ENCODE measurements at places on chromosomes 7 and 10. TPM values are rescaled to one million over a fixed set of nuclear protein-coding genes. Genes with fewer than 3 reads are reported as not detected.

DNA sequence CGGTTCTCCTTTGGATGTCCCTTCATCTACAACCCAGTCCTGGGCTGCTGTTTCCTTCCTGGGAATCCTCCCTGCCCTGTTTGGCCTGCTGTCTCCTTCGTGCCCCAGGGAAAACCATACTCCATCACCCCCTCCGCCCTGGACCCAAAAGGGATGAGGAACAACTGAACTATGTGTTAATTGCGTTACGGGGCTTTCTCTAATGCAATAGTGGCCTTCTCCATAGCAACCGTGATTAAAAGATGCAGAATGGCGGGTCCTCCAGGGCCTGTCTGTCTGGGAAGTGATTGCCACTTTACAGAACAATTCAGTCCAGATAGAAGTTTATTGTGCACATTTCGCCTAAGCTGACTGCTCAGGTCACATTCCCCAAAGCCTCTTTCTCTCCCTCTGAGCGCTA, 112.0 kb upstream of the FGFR2 start:
- H3K4me3 ChIP-seq = no peak overlapping the region
- peaks cover 3% of the 10 kb centered on the region for H3K27me3 ChIP-seq
- no peaks in the 10 kb centered on the region for H3K36me3 ChIP-seq
- no peaks in the 10 kb centered on the region for H3K4me1 ChIP-seq
- DNase-seq = no peak
- no peak overlapping the region for H3K27ac ChIP-seq

DNA sequence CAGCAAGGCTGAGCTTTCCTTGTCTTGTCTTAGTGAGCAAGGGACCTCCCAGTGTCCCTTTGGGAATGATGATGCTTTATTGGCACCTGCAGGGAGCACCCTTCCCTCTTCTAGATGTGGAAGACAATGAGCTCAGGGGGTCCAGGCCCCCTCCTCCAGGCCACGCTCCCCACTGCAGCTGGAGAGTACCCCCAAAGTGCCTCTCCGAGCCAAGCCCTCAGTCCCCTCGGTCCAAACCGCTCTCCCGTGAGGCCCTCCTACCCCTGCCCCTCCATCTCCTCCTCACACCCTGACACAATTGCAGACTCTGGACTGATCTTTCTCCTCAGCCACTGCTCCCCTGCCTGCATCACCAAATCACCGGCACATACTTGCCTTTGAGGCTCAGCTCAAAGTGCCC, 16.7 kb downstream of the RBP3 start:
- H3K36me3 ChIP-seq = no peaks in the 10 kb centered on the region
- no peak overlapping the region for H3K27ac ChIP-seq
- no peak for DNase-seq
- H3K4me3 ChIP-seq = no peak overlapping the region

DNA sequence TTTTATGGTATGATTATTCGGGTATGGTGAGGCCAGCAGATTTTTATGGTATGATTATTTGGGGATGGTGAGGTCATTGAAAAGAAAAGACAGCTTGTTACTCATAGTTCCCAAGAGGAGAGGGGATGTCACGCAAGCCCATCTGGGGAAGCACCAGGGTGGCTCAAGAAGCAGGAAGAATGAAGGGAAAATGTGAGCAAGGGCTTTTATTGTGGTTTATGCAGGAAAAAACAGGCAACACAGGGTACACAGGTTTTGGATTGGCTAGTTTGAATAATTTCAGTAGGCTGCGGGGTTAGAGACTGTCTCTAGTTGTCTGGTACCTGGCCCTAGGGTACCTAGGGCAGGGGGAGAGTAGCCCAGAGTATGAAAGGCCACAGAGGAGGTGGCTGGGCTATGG, 26.8 kb upstream of the DGKI start:
- H3K27ac ChIP-seq = no peak overlapping the region
- no peaks in the 10 kb centered on the region for H3K27me3 ChIP-seq
- H3K36me3 ChIP-seq = peaks cover 20% of the 10 kb centered on the region

GRCh38 chr7:91503934-91504555, 239.8 kb downstream of the FZD1 start:
- no peaks in the 10 kb centered on the region for H3K27me3 ChIP-seq
- no peaks in the 10 kb centered on the region for H3K36me3 ChIP-seq
- H3K4me1 ChIP-seq = no peaks in the 10 kb centered on the region
- H3K4me3 ChIP-seq = no peak overlapping the region
- no peak for DNase-seq

DNA sequence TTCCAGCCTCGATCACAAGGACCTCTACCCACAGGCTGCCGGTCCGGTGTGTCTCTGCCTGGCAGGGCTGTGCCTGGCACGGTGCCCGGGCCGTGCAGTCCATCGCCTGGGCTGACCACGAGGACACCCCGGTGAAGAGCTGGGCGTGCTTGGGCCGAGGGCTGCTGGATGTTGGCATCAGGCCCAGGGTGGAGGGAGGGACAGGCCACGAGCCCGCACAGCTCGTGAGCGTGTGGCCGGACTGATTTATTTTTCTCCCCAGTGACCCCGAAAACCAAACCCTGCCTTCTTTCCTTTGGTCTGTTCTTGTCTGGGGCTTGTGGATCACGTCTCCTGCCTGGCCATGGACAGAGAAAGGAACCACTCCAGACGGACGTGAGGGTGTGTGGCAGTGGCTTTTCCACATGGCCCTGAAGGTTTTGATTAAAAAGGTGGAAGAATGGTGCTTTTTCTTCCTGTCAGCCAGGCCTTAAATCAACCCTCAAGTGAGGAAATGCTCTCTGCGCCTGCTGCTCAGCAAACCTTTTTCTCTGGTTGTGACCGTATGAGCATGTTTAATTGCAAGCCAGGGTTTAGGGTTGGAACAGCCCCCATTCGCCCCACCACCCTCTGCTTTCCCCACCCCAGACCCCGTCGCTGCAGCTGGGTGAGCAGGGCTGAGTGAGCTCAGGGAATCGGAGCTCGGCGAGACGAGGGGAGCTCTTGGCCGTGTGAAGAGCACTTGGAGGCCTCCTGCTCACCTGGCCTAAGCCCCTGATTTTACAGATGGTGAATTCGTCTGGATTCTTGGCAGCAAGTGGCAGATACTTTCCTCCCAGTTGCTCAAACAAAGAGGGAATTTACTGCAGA, 130.1 kb downstream of the RGS10 start:
- H3K27ac ChIP-seq = no peak overlapping the region
- no peaks in the 10 kb centered on the region for H3K27me3 ChIP-seq
- no peak for DNase-seq

- no peak overlapping the region for H3K27ac ChIP-seq
- no peak for DNase-seq
- no peaks in the 10 kb centered on the region for H3K27me3 ChIP-seq
- no peaks in the 10 kb centered on the region for H3K36me3 ChIP-seq
Observed at GRCh38 chr7:130095812-130096211, 25.5 kb downstream of the KLHDC10 start.

DNA sequence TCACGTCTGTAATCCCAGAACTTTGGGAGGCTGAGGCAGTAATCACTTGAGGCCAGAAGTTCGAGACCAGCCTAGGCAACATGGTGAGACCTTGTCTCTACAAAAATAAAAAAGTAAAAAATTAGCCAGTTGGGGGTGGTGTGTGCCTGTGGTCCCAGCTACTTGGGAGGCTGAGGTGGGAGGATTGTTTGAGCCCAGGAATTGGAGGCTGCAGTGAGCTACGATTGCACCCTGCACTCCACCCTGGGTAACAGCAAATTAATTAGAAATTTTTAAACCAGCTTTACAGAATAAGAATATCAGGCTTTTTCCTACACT, 136.0 kb downstream of the EPC1 start:
- no peaks in the 10 kb centered on the region for H3K36me3 ChIP-seq
- H3K4me1 ChIP-seq = no peaks in the 10 kb centered on the region
- no peak for DNase-seq
- no peaks in the 10 kb centered on the region for H3K27me3 ChIP-seq
- H3K4me3 ChIP-seq = no peak overlapping the region
- no peak overlapping the region for H3K27ac ChIP-seq

- H3K27me3 ChIP-seq = peaks cover 3% of the 10 kb centered on the region
- H3K27ac ChIP-seq = no peak overlapping the region
- no peaks in the 10 kb centered on the region for H3K36me3 ChIP-seq
- no peaks in the 10 kb centered on the region for H3K4me1 ChIP-seq
Observed at GRCh38 chr7:55110993-55111361, 92.2 kb downstream of the EGFR start.

DNA sequence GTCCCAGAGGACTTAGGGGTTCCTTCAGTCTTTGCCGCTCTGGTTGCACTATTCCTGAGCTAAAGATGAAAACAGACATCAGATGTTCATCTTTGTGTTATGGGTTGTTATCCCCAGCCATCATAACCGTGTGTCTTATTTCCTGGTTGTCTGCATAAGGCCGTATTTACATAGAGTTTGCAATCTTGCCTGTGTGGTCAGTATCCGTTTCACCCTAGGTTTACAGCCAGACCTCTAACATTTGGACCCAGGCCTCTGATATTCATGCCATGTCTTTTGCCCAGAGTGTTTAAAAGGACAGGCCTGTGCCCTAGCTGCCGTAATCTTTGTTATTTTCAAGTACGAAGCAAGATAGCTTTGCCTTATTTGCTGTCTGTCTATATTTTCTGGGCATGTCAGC, 26.6 kb downstream of the LRRC4 start:
- DNase-seq = no peak
- no peaks in the 10 kb centered on the region for H3K27me3 ChIP-seq
- H3K4me1 ChIP-seq = peaks cover 10% of the 10 kb centered on the region

The CALCR gene
- total RNA-seq = not detected

The LYZL2 gene
- total RNA-seq = not detected

The AKR1D1 gene
- total RNA-seq = not detected

The ITGB8 gene
- 2.1 TPM for total RNA-seq
